ENCODE measurements at places on chromosomes 11 and 22.

- no peak for DNase-seq
These were observed 92.2 kb downstream of the SPATA19 start for GRCh38 chr11:133753150-133753549.

DNA sequence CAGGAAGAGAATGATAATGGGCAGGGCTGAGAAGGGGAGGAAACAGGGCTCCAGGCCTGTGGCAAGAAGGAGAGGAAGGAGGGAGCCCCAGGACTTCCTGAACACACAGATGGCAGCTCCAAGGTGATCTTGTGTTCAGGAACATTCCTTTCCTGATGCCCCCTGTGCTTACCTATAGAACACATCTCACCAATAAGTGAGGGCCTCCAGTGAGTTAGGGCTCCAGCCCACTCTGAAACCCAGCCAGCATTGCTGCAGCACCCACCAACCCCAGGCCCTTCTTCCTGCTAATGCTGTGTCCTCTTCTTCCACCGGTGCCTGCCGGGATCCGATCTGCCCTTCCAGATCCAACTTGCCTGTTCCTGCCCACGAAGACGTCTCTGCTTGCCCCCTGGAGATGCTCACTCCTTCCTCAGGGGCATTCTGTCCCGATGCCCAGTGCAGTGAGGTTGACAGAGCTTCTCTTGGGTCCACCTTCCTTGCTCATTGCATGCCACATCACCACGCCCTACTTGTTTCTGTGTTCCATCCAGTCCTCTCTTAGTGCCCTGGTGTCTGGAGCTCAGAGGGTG lies 17.4 kb downstream of the ANKK1 start:
- DNase-seq: no peak

GRCh38 chr22:23119494-23120414 lies 22.0 kb downstream of the RSPH14 start:
- DNase-seq: peak; percentile 25

- no peak for DNase-seq
These were observed 309.2 kb downstream of the FAT3 start for GRCh38 chr11:92533657-92534335.

GRCh38 chr11:8813658-8814057 lies 97.3 kb upstream of the AKIP1 start:
- DNase-seq: peak; percentile 19

- no peak for DNase-seq
These were observed 2.1 kb downstream of the GAL3ST3 start for GRCh38 chr11:66046901-66047300.

- DNase-seq: no peak
These were observed 26.4 kb upstream of the PPFIA1 start for GRCh38 chr11:70243912-70244652.

DNA sequence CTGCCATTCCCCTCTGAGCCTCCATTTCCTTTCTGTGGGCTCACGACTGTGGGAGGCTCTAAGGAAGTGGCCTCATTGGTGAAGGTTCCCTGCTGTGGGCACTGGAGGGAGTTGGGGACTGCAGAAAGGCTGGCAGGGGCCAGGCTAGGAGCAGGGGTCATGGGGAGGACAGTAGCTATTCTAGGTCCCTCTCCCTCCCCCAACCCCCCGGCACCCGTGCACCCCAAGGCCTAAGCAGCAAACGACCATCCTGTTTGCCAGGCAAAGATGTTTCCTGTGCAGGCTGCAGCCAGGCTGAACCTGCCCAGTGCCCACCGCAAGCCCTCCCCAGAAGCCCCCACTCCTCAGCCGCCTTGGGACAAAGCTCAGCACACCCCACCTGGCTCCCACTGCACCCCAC lies 189.4 kb downstream of the MN1 start:
- no peak for DNase-seq

- DNase-seq: no peak
These were observed 5.2 kb upstream of the IL17RA start for GRCh38 chr22:17079572-17079971.

DNA sequence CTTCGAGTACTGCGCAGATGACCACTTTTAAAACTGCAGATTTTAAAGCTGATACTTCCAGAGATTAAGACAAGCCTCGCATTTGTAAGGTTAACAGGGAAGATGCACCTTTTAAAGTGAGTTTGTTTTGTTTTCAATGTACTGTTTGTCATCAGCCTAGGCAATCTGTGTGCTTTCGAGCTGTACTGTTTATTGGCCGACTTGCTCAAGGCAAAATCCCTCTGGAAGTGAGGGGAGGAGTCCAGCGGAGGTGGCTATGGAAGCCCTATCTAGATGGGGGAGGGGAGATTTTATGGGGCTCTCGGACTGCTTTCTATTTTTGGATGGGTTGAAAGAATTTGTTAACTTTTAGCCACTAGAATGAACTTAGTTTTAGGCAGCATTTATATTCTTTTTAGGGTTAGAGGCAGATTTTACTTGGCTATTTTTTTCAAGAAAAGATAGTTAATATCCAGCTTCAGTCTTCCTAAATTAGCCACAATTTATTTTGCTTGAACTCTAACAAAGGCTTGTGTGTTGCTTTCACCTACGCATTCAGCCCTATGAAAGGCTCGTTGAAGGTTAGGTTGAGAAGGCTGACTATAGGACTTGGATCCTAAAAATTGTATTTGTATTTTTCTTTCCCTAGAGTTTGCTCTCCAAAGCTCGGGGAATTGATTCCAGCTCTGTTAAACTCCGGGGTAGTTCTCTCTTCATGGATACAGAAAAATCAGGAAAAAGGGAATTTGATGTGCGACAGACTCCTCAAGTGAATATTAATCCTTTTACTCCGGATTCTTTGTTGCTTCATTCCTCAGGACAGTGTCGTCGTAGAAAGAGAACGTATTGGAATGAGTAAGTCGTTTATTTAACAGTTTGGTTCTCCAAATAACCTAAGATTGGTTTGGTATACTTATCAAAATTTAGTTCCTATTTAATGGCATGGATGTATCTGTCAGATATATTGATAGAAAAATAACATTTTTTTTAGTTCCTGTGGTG lies 2.1 kb downstream of the WEE1 start:
- DNase-seq: no peak

DNA sequence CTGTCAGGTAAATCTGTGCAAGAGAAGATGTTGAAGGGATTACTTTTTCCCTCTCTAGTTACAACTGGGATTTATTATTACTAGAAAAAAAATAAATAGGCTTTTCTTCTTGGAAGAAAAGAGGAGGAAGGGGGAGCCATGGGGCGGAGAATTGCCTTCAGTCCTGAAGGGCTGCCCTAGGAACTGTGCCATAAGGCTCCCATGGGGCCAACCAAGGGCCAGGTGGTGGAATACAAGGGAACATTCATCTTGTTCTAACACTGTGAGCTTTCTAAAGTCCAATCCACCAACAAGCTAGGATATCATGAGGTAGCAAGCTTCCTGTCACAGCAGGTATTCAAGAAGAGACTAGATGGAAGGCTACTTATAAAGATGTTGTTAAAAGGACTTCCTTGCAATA lies 24.8 kb upstream of the NRIP3 start:
- no peak for DNase-seq

GRCh38 chr11:34859496-34859895 lies 56.7 kb downstream of the APIP start:
- DNase-seq: no peak

DNA sequence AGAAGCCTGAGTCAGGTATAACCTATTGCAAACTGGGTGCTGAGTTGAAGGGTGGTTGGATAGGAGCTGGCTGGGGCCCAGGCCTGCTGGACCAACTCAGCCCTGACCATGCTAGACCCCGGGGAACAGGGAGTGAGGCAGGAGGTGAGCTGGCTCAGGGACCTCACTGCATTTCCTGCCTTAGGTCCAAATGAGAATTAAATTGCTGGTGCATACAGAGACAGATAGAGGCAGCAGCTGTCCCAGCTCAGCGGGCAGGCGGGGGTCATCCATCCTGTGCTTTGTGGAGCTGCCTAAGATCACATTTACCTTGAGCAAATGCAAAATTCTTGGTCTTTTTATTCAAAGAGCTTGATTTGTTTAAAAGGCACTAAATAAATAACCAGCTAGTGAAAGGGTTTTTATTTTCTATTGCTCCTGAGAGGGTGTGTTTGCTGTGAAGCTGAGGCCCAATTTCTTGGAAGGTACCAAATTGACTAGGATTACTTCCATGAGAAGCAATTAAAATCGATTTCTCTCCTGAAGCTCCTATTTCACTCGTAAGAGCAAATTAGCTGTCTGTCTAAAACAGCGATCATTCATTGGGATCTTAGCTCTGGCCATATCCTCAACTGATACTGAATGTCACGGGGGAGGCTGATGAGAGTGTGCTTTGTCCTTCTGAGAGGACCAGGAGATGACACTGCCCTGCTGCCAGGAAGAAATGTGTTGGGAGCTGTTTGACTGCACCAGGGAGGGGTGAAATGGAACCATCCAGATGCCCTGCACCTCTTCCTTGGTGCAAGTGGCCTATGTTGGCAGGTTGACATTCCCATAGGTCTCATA lies 24.9 kb downstream of the USH1C start:
- no peak for DNase-seq

DNA sequence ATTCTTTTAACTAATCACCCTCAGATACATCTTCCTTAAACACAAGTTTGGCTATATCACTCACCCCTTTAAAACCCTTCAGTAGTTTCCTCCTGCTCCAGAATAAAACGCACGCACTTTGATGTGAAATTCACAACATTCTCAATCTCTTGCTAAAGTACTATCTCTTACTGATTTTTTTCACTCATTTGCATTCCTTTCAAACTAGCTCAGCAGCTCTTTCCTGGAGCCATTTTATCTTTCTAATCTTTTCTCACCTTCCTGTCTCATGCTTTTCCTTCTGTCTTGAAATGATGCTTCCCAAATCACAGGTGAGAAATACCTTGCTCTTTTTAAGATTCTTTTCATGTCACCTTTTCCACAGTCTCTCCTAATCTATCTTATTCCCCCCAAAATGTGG lies 1074.4 kb downstream of the DLG2 start:
- no peak for DNase-seq

DNA sequence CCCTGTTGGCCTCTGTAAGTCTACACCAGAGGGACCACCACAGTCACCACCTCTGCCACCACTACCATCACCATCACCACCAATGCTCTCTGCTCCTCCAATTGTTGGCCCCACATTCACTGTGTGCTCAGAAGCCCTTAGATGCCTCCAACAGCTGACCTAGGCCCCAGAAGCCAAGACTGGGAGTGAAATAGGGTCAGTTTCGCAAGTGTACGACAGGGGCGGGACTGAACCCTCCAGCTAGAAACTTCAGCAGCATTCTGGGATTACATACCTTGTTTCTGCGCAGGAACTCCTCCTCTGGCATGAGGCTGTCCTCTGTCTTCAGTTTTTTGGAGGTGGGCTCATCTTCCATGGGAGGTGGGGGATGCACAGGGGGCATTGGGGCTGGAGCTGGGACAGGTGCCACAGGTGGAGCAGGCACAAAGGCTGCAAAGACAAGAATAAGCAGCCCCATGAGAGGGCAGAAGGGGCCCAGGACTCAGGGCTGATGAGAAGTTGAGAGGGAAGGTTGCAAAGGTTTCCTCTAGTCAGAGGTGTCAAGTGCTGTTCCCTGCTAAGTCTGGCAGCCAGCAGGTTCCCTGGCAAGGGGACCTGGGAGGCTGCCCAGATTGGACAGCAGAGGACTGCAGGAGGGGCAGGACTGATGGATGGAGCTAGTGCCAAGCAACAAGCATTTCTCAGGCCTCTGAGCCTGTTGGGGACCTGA lies 10.2 kb upstream of the TBC1D10A start:
- DNase-seq: no peak

DNA sequence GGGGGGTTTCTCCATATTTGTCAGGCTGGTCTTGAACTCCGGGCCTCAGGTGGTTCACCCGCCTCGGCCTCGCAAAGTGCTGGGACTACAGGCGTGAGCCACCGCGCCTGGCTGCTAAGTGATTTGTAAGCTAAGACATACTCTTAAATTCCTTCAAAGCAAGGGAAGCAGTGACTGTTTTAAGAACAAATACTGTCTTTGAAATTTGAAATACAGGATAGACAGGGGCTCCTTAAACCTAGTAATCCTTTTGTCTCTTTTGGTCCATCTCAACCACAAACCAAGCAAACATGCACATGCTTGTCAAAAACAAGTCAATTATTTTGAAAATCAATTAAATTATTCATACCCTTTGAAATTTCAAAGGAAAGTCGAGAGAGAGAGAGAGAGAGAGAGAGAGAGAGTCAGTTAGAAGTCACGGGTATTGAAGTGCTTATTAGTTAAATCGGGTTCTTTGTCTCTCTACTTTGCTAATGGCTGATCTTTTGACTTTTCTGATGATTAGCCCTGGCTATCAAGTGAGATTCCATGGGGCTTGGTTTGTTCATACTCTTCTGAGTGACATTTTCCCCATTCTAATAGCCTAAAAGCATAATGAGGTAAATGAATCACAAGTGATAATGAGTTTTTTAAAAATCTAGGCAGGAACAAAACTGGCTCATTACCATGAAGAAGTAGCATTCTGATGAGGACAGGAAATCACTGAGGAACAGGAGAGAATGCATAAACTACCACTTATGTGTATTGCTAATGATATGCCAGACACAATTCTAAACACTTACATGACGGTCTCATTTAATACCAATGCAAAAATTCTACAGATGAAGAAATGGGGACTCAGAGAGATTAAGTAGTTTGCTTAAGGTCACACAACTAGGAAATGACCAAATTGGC lies 48.0 kb downstream of the MCHR1 start:
- DNase-seq: no peak

GRCh38 chr11:70873736-70874412 lies 378.5 kb downstream of the SHANK2 start:
- no peak for DNase-seq

- no peak for DNase-seq
These were observed 12.8 kb downstream of the AQP11 start for GRCh38 chr11:77602381-77603088.

- DNase-seq: no peak
These were observed 121.2 kb downstream of the ETS1 start for GRCh38 chr11:128465946-128466705.

GRCh38 chr22:27422442-27422841 lies 379.1 kb downstream of the MN1 start:
- no peak for DNase-seq

GRCh38 chr22:38694940-38695339 lies 5.8 kb downstream of the JOSD1 start:
- no peak for DNase-seq

DNA sequence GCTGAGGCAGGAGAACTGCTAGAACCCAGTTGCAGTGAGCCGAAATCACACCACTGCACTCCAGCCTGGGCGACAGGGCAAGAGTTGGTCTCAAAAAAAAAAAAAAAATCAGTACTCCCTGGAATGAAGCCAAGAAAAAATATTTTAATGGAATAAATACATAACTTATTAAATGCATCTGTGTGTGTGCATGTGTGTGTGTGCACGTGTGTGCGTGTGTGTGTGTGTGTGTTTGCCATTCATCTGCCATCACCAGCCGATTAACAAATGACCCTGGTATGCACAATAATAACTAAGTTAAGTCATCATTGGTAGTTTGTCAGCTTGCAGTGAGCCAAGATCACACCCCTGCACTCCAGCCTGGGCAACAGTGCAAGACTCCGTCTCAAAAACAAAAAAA lies 35.0 kb upstream of the SCGB1A1 start:
- DNase-seq: no peak

GRCh38 chr11:121611242-121611641 lies 158.5 kb upstream of the SORL1-AS1 start:
- DNase-seq: no peak
